Stimulated activated memory B cell treated with anti-CD40 and anti-IgM and Interleukin-4, amounts not matched to agents 10 μg/mL and 1 μg/mL and 100 μg/mL, for 72 hours (primary cell): ENCODE measurements at places on chromosomes 16 and 17.

- no peak overlapping the region for H3K4me3 ChIP-seq
- no peaks in the 10 kb centered on the region for H3K36me3 ChIP-seq
- no peaks in the 10 kb centered on the region for H3K4me1 ChIP-seq
Observed at GRCh38 chr17:21817791-21818364, 125.6 kb downstream of the KCNJ18 start.

DNA sequence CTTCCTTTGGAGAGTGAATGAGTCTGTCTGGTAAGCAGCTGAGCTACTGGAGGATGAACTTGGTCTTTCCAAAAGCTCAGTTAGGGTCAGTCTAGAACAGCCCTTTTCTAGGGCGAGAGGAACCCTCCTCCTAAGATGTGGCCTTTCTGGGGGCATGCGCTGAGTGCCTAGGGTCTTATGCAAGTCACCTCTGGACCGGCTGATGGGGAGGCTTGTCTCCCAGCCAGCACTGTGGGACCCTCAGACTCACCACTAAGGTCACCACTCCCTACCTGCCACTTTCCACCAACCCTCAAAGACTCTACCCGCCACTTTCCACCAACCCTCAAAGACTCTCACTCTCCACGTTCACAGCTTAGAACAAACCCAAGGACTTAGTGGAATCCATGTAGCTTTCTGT is 26.8 kb downstream of the LMF1 start:
- no peak for ATAC-seq
- H3K27me3 ChIP-seq = no peaks in the 10 kb centered on the region
- H3K36me3 ChIP-seq = peaks cover 85% of the 10 kb centered on the region

- H3K27ac ChIP-seq = no peak overlapping the region
- H3K4me1 ChIP-seq = no peaks in the 10 kb centered on the region
- H3K36me3 ChIP-seq = no peaks in the 10 kb centered on the region
- H3K4me3 ChIP-seq = no peak overlapping the region
- no peak for ATAC-seq
Observed at GRCh38 chr17:9672266-9672665, 26.9 kb downstream of the USP43 start.

DNA sequence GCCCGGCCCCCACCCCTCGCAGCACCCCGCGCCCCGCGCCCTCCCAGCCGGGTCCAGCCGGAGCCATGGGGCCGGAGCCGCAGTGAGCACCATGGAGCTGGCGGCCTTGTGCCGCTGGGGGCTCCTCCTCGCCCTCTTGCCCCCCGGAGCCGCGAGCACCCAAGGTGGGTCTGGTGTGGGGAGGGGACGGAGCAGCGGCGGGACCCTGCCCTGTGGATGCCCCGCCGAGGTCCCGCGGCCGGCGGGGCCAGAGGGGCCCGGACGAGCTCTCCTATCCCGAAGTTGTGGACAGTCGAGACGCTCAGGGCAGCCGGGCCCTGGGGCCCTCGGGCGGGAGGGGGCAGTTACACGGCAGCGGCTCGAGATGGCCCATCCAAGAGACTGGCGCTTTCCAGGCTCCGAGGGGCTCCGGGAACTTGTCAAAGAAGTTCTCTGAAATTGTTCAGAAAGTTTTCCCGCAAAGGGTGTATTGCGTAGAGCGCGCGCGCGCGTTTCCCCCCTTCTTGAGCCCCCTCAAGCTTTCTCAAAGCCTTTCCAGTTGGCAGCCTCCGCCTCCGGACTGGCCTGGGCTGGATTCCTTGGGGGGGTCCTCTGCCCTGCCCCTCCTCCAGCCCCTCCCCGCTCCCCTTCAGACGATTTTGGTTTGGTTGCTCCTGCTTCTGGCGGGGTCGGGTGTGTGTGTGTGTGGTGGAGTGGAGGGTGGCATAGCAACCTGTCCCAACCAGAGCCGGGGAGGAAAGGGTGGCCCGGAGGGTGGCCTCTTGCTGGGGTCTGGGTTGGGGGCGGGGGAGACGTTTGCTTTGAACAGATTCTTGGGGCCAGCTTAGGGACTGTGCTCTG is 504 bp downstream of the ERBB2 start:
- H3K4me3 ChIP-seq = no peak overlapping the region
- peak; percentile 40 for ATAC-seq
- H3K27me3 ChIP-seq = peaks cover 43% of the 10 kb centered on the region
- H3K36me3 ChIP-seq = peaks cover 13% of the 10 kb centered on the region
- H3K27ac ChIP-seq = no peak overlapping the region

GRCh38 chr17:36594626-36595401 is 3.1 kb downstream of the DHRS11 start:
- no peak for ATAC-seq
- H3K27ac ChIP-seq = no peak overlapping the region
- H3K4me1 ChIP-seq = peaks cover 29% of the 10 kb centered on the region
- peaks cover 4% of the 10 kb centered on the region for H3K36me3 ChIP-seq
- no peaks in the 10 kb centered on the region for H3K27me3 ChIP-seq

DNA sequence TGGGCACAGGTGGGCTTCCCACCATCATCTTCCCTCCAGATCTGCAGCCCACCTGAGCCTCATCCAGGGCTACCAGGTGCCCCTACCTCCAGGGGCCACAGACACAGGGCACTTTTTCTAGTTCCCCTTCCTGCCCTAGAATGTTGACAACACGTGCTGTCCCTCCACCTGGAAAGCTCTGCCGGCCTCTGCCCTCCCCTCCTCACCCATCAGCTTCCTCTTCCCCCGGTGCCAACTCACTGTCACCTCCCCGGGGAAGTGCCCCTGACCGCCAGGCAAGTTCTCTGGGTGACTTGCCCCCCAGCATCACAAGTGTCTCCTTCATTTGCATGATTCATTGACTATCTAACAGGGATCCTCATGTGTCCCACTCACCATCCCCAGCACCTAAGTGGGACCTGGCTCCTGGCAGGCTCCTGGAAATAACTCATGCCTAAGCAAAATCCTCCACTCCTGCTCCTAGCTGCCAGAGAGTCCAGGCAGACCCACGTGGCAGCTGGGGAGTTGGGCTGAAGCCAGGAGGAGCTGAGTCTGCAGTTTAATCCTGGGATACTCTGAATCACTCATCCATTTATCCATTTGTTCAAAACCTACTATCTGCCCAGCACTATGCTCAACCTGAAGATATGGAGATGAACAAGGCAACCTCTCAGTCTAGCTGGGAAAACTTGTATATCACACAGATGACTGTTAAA is 304.4 kb downstream of the FOXL1 start:
- no peaks in the 10 kb centered on the region for H3K36me3 ChIP-seq
- no peak for ATAC-seq
- no peaks in the 10 kb centered on the region for H3K4me1 ChIP-seq
- no peak overlapping the region for H3K27ac ChIP-seq
- H3K4me3 ChIP-seq = no peak overlapping the region
- H3K27me3 ChIP-seq = peaks cover 55% of the 10 kb centered on the region

- no peak overlapping the region for H3K27ac ChIP-seq
- no peak for ATAC-seq
- H3K27me3 ChIP-seq = no peaks in the 10 kb centered on the region
- no peaks in the 10 kb centered on the region for H3K4me1 ChIP-seq
Observed at GRCh38 chr17:37176723-37177122, 199.1 kb upstream of the C17orf78 start.

- no peaks in the 10 kb centered on the region for H3K36me3 ChIP-seq
- H3K4me1 ChIP-seq = no peaks in the 10 kb centered on the region
- H3K27ac ChIP-seq = no peak overlapping the region
- ATAC-seq = no peak
- no peak overlapping the region for H3K4me3 ChIP-seq
- H3K27me3 ChIP-seq = peaks cover 61% of the 10 kb centered on the region
Observed at GRCh38 chr16:79295162-79295561, 305.4 kb downstream of the MAF start.

- H3K4me3 ChIP-seq = no peak overlapping the region
- ATAC-seq = no peak
- H3K4me1 ChIP-seq = peaks cover 10% of the 10 kb centered on the region
Observed at GRCh38 chr16:48279199-48279598, 31.9 kb upstream of the ABCC11 start.

DNA sequence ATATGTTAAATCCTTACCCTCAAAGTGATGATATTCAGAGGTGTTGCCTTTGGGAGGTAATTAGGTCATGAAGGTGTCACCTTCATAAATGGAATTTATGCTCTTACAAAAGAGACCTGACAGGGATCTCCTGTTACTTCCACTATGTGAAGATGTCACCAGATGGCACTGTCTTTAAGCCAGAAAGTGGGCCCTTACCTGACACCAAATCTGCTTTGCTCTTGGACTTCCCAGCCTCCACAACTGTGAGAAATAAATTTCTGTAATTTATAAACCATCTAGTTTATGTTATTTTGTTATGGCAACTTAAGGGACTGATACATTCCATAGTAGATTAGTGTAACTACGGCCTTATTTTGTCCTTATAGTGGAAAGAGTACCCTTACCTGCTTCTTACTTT is 358.3 kb upstream of the SALL1 start:
- H3K36me3 ChIP-seq = no peaks in the 10 kb centered on the region
- no peaks in the 10 kb centered on the region for H3K27me3 ChIP-seq
- no peak for ATAC-seq

DNA sequence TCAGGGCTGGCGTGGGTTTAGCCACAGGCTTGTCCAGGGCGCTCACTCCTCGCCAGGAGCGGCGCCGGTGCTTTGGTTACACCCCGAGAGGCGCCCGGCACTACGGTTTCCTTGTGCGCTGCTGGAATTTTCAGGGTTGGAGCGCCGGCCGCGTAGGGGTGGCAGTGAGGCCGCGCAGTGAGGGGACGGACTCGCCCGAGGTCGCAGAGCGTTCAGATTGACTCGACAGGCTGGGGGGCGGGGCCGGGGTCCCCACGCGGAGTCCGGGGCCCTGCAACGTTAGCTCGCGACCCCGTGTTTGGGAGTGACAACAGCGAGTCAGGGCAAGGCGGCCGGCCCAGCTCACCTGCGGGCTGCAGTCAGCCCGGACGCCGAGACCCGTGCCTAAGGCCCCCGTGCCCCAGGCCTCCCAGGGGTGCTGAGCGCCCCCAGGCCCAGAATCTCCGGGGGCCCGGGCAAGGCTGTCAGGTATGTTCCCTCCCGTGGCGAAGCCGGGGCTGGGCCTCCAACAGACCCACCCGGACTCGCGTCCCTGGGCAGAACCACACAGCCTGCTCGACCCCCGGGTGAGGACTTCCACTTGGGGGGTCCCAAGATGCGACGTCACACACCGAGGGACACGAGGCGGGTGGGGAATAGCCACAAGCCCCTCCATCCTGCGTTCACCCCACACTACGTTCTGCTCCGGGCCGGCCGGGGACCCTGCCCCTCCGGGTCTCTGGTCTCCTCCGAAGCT is 1.3 kb upstream of the ACTG1 start:
- ATAC-seq = no peak
- no peaks in the 10 kb centered on the region for H3K27me3 ChIP-seq
- H3K4me1 ChIP-seq = peaks cover 63% of the 10 kb centered on the region
- peak overlapping the region; percentile 92 for H3K4me3 ChIP-seq

- peaks cover 6% of the 10 kb centered on the region for H3K4me1 ChIP-seq
- no peaks in the 10 kb centered on the region for H3K27me3 ChIP-seq
- peaks cover 90% of the 10 kb centered on the region for H3K36me3 ChIP-seq
- no peak overlapping the region for H3K4me3 ChIP-seq
- no peak for ATAC-seq
Observed at GRCh38 chr16:11020792-11021551, 76.6 kb downstream of the CLEC16A start.

GRCh38 chr16:2226245-2226793 is 2.9 kb downstream of the E4F1 start:
- no peaks in the 10 kb centered on the region for H3K27me3 ChIP-seq
- H3K27ac ChIP-seq = no peak overlapping the region
- H3K4me3 ChIP-seq = no peak overlapping the region
- peaks cover 12% of the 10 kb centered on the region for H3K4me1 ChIP-seq

DNA sequence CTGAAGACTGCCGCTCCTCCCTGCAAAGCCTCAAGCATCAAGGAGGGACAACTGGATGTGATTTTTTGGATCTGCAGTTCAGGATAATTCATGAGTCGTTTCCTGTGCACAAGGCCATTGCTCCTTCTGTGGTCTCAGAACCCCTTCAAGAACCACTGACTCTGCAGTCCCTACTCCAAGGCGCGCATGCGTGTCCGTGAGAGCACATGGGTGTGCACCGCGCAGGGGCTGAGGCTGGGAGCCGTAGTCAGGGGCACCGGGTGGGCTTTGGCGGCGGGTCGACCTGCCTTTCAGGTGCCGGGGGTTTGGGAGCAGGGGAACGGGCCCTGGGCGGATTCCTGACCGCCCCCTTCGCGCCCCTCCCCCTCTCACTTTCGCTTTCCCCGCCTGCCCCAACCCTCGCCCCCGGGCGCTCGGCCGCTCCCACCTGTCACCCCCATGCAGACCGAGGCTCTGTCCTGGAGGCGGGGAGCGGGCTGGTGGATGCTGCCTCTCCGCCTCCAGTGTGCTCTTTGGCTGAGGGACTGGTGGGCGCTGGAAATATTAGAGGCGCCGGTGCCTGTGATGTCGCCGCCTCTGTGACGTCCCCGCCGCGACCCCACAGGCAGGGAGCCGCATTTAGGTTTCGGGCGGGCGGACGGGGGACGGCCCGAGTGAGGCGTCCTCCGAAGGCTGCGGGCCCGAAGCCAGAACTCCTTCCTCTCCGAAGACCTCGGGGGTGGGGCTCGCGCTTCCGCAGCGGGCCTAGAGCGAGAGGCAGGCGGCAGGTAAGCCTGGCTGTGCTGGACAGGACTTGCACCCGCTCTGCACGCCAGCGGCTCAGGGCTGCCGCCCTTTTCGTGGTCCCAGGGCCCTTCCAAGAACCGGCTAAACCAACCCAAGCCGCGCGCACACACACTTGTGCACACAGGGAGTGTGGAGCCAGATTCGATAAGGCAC is at the start of gene SPATA32:
SPATA32 (minus strand) TSS at position 518 of the 939 bp plus-strand sequence; CDS start at position 440, 78 bp downstream.
- peak within 1 kb of the TSS; percentile 83 for H3K4me3 ChIP-seq
- peaks cover 36% of the 10 kb centered on the region for H3K4me1 ChIP-seq
- peak within 1 kb of the TSS; percentile 77 for H3K27ac ChIP-seq
- no peaks in the 10 kb centered on the region for H3K27me3 ChIP-seq

DNA sequence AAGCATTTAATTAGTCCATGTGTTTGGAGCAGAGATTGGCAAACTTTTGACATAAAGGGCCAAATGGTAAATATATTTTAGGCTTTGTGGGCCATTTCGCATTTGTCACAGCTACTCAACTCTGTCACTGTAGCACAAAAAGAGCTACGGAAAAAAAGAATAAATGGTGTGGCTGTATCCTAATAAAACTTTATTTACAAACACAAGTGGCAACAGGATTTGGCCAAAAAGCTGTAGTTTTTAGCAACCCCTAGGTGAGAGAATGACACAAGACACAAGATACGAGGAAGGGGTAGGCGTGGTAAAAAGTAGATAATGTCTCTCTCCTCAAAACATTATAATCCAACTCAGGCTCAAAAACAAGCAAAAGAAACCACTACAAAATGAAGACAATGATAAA is 66.5 kb downstream of the TTC19 start:
- no peak for ATAC-seq
- no peak overlapping the region for H3K4me3 ChIP-seq
- H3K27me3 ChIP-seq = no peaks in the 10 kb centered on the region
- no peaks in the 10 kb centered on the region for H3K4me1 ChIP-seq
- no peak overlapping the region for H3K27ac ChIP-seq
